ENCODE measurements at places on chromosomes 1 and 21.

DNA sequence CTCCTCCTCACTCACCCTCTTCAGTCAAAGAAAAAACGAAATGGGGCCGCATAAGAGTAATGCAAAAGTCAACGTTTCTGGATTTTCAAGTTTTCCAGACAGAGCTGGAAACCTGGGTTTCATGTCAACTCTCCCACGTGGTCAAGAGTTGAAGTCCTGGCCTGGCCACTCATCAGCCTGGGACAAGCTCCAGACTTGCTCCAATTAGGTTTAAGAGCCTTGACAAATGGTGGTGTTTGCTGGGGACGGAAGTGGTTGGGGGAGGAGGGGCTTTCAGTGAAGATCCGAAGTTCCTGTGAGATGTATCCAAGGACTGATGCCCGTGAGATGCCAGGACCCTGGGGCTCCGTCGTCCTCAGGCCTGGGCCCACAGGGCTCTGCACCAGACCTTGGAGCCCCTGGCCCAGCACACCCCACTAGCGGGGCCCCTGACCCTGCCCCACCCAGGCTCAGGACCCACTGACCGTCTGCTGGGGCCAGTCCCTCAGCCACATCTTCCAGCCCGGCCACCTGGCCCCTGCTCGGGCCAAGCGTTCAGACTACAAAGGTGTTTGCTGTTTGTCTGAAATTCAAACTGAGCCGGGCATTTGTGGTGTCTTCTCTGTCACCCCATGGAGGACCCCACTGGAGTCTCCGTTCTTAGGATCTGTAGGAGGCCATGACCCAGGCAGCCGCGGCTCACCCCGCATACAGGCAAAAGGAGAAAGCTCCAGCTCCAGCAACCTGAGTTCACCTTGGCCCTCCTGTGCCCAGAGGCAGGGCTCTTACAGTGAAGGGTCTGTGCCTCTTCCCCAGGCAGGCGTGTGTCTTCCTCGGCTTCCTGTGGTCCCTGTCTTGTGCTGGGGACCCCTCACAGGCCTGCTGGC is 53.3 kb downstream of the SIK1 start:
- no peak for DNase-seq

- DNase-seq: no peak
Measured at GRCh38 chr1:23103001-23103889, 65.4 kb downstream of the LUZP1 start.

DNA sequence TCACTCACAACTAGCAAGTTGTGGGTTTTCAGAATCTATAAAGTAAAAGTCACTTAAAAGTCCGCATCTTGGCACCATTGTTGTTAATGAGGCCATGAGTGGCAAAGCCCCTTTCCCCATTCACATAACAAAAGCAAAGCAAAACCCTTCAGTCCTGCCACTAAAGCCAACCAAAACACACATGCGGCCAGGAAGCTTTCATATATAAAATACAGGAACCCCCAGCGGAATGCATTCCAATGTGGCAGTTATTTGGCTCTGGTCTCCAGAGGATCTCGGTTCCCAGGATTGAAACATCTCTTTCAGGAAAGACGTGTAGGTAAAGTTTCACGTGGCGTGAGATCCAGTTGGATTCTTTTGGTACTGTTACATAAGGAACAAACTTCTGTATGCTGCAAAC is 2.5 kb upstream of the LBR start:
- no peak for DNase-seq

- no peak for DNase-seq
Measured at GRCh38 chr21:43325968-43326715, 100.8 kb downstream of the SIK1 start.

DNA sequence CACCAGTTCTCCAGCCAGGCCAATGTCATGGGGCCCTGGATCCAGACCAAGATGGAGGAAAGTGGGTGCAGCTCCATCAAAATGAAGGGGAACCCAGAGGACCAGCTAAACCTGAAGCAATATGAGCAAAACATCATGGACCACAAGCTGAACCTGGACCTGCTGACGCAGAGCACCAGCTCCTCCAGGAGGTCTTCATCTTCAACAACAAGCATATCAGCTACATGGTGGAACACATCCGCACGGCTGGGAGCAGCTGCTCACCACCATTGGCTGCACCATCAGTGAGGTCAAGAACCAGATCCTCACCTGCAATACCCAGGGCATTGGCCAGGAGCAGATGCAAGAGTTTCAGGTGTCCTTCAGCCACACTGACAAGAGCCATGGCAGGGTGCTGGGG is 13.7 kb upstream of the EPHA10 start:
- DNase-seq: no peak

- no peak for DNase-seq
Measured at GRCh38 chr1:38175121-38175520, 128.5 kb upstream of the POU3F1 start.

DNA sequence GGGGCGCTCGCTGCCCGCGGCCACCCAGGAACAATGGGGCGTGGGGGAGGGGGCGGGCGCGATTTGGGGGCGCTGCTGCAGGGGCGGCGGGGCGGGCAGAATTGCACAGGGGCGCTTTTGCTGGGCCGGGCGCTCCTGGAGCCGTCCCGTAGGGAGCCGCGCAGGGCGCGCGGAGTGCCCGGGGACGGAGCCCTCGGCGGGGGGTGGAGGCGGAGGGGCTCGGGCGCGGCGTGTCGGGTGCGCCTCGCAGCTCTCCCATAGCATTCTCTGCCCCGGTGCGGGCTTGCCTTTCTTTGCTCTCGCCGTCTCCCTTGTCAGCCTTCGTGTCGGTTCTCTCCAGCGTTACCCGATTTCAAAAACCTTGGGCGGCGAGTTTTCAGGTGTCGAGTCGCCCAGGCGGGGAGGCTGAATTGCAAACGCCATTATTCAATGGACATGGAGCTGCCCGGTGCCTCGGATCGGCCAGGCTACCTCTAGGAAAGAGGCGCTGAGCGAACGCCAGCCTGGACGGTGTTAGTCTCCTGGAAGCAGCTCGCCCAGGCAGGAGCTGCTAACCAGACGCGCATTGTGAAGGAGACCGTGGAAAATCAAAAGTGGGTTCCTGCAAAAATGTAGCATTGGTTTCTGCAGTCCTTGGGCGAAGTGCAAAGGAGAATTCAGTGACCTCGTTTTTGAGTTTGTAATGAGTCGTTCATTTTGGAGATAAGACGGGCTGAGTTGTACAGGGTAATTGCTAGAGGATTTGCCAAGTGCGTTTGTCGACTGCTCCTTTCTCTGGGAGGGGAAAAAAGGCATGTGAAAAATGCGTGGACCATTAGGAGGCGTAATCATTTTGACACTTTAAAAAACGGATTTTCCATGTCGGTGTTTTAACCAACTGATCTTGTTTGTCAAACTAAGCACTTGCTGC is 626 bp downstream of the CXADR start:
- no peak for DNase-seq
